ENCODE measurements at places on chromosomes 16 and 17.

- no peak for DNase-seq
Observed at GRCh38 chr16:72896485-72897118, 151.3 kb downstream of the ZFHX3 start.

DNA sequence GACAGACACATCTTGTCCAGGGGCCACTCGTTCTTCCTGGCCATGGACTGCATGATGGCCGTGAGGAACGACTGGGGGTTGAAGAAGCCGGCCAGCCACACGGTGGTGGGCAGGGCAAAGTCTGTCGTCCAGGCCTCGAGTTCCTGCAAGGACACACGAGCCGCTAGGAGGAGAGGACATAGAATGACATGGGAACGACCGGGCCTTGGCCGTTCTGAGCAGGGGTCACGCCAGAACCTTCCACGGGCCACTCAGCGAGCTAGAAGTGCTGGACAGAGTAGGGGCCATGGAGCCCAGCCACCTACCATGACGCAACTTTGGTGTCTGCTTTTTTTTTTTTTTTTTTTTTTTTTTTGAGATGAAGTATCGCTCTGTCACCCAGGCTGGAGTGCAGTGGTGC lies 47.0 kb downstream of the PGS1 start:
- no peak for DNase-seq

GRCh38 chr17:34291721-34292348 lies 6.3 kb downstream of the CCL11 start:
- DNase-seq, result no peak

DNA sequence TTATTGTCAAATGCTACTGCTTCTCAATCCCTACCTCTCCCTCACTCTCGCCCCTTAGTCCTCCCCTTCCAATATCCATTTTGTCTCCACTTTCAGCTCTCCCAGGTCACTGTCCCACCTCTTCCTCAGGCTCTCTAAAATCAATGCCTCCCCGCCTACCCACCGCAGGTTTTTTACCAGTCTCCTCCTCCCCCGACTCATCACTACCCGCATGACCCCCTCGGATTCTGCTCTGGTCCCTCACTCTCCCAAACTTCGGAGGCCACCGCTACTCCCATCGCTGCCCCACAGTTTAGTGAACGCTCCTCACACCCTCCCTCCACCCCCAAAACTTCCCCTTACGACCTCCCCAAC lies 513 bp downstream of the CRLF3 start:
- DNase-seq, result peak; percentile 52

GRCh38 chr17:72414967-72415853 lies 294.4 kb downstream of the SOX9 start:
- DNase-seq, result no peak

DNA sequence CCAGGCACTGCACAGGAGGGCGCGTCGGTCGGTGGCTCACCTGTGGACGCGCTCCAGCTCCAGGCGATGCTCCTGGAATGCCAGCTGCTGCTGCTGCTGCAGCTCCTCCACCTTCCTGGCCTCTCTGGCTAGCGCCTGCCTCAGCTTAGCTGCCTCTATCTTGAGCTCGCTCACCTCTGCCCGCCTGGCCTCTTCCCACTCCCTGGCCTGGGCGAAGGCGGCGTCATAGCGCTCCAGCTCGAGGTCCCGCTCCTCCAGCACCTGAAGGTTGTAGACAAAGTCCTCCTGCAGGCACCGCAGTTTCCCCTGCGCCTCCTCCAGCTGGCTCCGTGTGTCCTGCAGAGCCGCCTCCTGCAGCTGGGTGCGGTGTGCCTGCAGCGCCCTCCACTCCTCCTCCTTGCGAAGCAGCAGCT lies 11.1 kb downstream of the CCDC57 start:
- no peak for DNase-seq

- no peak for DNase-seq
Observed at GRCh38 chr16:24769806-24770205, 40.4 kb downstream of the TNRC6A start.

DNA sequence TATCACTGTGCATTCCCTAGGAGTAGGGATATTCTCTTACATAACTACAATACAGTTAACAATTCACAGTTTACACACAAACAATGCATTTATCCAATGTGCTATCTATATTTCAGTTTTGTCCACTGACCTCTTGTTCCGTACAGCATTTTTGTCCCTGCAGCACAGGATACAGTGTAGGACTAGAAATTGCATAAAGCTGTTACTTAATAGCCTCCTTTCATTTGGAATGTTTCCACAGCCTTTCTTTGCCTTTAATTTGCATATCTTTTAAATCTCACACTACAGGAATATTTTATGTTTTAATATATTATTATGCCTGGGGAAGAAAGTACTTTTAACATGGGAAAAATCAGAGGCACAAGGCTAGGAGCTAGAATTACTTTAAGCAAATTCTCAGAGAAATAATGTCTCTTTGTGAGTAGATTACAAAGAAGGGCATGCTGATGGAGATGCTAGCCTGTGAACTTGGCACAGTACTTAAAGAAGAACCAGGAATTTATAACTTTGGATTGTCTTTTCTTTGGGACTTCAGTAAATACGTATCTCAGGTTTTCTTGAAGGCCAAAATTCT lies 144.3 kb downstream of the ITFG1 start:
- DNase-seq, result no peak

DNA sequence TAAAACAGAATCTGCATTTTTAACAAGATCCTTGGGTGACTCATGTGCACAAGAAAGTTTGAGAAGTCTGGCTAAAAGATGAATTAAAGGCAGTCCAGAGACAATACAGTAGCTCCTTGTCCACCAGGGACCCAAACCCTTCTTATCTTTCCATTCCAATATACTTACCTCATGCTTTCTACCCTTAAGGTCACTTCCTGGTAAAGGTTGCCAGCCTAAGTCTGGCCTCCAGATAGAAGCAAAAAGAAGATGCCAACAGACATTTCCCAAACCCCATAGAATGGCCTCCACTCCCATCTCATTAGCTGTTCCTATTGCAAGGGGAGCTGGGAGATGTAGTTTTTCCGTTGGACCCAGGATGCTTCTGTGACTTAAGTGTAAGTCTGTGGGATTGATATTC lies 101.4 kb upstream of the XYLT1 start:
- DNase-seq, result no peak

DNA sequence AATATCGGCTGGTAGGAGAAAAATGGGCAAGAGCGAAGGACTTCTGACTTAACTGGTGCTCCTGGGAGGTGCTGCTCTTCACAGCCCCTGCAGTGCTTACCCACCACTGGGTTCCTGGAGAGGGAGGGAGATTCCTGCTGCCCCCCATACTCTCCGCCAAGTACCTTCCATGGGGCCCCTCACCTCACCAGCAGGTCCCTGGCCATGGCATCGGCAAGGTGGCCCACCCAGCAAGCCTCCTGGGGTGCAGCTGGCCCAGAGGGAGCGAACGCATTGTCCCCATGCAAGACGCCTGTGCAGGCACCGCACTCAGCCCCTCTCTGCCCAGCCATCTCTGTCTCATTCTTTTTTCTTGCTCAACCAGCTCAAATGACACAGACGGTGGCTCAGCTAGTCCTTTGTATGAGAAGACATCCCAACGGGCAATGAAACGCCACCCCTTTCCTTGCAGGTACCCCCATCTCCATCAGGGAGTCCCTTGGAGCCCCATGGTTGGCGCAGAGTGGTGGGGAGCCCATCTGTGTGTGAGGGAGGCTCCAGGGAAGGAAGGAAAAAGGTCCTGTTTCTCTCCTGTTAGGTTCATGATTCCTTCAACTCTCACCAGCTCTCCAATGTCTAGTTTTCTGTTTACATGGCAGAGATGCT lies 9.6 kb upstream of the ALDH3A1 start:
- DNase-seq, result no peak

- DNase-seq, result no peak
Observed at GRCh38 chr17:60154616-60155426, 5.0 kb downstream of the CA4 start.

DNA sequence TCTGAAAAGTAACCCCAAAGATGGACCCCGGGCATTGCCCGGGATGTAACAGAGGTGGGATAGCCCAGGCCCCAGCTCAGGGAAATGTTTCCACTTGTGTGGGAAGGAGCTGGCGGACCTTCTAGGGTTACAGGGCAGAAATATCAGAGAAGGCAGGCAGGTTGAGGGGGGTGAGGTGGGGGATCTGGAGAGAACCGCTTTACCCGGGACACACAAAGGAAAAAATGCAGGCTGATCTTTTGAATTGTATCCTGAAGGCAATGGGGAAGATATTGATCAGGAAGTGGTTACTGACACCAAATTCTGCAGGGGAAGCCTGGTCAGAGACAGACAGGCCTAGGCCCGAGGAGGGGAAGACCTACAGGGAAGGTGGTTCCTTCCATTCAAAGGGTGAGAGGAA lies 3.5 kb downstream of the SLC47A1 start:
- DNase-seq, result no peak

DNA sequence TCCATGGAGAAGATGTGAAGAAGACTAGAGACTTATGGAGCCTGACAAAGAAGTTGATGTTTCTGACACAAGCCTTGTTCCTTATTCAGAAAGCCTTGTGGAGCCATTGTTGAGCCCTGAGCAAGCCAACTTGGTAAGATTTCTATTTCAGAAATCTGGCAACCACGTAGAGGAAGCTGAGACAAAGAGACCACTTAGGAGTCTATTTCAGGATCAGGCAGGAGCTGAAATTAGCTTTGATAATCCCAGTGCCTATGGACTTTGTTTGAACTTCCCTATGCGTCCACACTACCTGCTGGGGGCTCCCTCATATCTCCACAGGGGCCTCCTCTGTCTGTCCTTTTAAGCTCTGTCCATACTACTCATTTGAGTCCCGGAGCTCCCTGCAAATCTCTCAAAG lies 540.0 kb upstream of the GOT2 start:
- no peak for DNase-seq

DNA sequence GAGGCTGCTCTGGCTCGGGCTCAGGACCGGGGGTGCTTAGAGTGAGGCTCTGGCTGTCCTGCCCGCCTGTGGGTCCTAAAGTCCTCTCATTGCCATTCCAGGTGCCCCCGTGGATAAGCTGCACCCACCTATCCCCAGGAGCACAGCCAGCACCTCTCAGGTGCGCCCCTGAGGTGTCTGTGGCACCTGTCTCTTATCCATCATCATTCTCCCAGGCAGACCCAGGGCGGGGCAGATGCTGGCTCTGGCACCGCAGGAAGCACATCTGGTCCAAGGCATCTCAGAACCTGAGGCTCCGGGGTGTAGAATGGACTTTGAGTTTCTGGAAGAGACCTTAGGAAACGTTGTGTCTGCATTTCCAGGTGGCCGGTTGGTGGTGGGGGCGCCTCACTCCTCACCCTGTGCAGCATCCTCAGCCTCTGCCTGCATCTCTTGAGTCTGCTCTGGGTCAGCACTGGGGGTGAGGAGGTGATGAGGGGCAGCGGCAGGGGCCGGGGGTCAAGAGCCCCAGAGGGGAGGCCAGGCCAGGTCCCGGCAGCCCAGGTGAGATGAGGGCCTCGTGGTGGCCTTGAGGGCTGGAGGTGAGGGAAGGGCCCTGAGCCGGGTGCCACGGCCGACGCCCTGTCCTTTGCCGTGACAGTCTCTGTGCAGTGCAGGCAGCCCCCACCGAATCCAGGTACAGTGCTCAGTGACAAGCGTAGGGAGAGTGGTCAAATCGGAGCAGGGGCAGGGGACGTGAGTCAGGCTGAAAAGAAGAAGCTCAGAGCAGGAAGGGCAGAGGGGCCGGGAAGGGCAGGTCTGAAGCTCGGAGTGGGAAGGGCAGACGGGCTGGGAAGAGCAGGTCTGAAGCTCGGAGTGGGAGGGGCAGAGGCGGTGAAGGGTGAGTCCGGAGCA lies 173.5 kb downstream of the NPIPB11 start:
- DNase-seq, result no peak

DNA sequence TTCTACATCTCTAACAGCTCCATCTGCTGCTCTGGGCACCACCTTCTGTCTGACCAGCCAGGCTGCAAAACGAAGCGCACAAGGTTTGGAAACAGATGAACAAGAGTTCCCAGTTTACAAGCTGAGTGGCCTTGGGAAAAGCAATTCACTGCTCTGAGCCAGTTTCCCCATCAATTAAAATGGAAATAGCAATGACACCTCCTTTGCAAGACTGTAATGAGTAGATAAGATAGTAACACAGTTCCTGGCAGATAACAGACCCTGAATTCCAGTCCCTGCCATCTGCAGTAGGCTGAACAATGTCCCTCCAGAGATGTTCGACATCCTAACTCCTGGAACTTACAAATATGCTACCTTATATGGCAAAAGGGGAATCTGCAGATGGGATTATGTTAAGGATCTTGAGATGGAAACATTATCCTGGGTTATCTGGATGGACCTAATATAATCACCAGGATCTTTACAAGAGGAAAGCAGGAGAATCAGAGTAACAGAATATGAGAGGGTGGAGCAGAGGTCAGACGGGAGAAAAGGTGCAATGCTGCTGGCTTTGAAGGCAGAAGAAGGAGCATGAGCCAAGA lies 27.9 kb downstream of the CPPED1 start:
- DNase-seq, result no peak

GRCh38 chr17:77366558-77367245 lies 225.9 kb downstream of the SEC14L1 start:
- no peak for DNase-seq

DNA sequence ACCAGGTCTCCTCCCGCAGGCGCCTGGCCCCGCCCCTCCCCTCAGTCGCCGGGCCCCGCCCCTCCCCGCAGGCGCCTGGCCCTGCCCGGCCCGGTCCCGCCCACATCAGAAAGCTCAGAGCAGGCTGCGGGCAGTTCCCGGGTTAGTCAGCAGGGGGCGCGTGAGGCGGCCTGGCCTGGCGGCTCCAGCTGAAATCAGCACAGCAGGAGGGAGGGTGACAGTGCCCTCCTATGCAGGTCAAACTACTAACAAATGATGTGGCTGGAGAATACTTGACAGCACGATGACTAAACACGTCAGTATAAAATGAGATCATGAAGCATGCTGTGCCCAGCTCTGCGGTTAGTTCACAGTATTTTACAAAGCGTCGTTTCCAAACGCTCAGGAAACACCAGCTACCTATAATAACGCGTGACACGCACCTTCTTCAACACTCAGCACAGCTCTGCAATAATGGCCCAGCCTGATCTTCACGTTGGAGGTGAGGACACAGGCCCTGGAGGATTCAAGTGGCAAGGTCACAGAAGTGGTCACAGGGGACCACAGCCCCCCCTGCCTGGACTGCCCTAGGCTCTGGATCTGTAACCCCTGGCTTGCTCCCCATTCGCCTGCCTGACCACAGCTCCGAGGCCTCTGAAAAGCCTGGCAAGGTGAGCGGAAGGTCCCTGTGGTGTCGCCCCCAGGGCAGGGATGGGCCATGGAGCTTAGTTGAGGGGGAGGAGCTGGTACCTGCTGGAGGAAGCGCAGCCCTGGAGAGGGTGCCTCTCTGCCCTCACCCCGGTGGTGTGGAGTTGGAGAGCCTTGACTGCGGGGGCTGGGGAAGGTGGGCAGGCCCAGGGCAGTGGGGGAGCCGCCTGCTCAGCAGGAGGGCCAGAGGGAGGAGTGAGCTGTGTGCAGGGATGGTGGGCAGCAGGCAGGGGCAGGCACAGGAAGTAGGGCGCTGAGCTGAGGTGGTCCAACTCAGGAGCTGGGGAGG lies 81.2 kb downstream of the KCNJ12 start:
- peak; percentile 92 for DNase-seq
